Ovary (tissue), 10 donors: ENCODE measurements at places on chromosomes 7 and 10.

- DNase-seq = no peak
These were observed 785.2 kb downstream of the GRID1 start for GRCh38 chr10:85581371-85581770.

DNA sequence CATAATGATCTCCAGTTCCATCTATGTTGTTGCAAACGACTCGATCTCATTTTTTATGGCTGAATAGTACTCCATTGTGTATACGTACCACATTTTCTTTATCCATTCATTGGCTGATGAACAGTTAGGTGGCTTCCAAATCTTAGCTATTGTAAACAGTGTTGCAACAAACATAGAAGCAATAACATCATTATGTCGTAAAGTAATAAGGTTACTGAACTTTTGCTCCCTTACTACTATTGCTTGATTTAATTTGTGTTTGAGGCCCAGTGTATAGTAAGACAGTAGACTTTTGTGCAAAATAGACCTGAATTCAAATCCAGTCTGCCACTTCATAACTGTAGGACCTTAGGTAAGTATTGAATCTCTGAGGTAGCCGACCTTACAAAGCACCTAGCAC, 200.1 kb upstream of the CELF2 start:
- no peak for DNase-seq

GRCh38 chr7:100563100-100563564, 10.6 kb downstream of the SAP25 start:
- no peak for DNase-seq

- DNase-seq = no peak
These were observed 50.2 kb downstream of the EEPD1 start for GRCh38 chr7:36203071-36203790.

GRCh38 chr7:16847381-16847860, 34.4 kb downstream of the AGR3 start:
- DNase-seq = no peak

DNA sequence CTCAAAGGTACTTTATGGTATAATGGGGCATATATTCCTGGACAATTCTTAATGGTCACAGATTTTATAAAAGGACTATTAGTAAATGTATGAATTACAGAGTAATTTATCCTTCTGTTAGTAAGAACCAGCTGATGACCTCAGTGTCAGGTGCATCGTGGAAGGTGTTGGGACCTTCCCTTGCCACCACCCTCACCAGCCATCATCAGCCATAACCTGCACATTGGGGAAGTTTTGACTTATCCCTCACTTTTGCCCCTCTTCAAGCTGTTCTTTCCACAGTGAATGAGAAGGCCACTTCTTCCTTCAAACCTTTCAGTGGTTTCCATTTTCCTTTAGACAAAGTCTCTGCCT, 52.2 kb downstream of the FIGNL1 start:
- DNase-seq = no peak

- no peak for DNase-seq
These were observed 32.4 kb upstream of the INPP5F start for GRCh38 chr10:119693262-119693957.

- DNase-seq = no peak
These were observed 553 bp downstream of the VDAC2 start for GRCh38 chr10:75211007-75211691.

- no peak for DNase-seq
These were observed 26.1 kb upstream of the LAMB1 start for GRCh38 chr7:108029034-108029433.

DNA sequence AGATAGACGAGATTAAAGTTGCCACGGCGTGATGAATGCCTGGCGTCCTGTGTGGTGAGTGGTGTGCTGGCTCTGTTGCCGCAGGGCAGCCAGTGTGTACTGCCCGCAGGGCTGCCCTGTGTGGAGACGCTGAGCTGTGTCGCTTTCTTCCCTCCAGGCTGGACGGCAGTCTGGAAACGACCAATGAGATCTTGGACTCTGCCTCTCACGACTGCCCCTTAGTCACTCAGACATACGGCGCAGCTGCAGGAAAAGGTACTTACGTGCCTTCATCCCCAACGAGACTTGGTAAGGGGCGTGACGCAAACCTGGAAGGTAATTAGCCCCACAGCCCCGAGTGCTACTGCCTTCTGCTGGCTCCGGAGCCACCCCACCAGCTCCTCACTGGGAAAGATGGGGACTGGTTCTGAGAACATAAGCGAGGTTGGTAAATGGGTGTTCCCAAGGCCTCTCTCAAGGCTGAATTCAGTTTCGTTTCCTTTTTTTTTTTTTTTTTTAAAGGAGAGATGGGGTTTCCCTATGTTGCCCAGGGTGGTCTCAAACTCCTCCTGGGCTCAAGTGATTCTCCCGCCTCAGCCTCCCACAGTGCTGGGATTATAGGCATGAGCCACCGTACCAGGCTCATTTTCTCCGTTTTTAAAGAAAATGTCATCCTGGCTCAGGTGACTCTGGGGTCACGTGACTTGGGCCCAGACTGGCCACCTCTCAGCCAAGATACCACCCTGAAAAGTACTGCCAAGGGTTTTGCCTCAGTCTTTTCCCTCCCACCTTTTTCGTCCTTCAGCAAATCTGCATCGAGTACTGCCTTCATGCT, 39.6 kb downstream of the WIPI2 start:
- DNase-seq = no peak

DNA sequence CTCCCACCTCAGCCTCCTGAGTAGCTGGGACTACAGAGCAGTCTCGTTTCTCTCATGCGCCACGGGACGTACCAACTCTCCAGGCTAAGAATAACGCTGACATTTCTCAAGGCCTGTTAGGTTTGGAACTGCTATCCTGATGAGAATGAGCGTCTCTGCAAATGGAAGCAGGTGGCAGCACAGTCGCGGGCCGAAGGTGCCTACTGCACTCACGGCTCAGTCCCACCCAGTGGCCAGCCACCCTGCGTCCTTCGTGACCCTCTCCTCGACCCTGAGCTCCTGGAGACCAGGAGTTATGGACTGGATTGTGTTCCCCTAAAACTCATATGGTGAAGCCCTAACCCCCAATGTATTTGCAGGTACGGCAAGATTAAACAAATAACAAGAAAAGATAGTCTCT, 274.1 kb downstream of the PRPF18 start:
- DNase-seq = no peak

GRCh38 chr7:30366606-30367005, 82.2 kb downstream of the ZNRF2 start:
- DNase-seq = no peak

GRCh38 chr7:3282457-3282856, 18.6 kb upstream of the SDK1 start:
- DNase-seq = no peak

- no peak for DNase-seq
These were observed 36.8 kb downstream of the CHST3 start for GRCh38 chr10:72001033-72001395.

DNA sequence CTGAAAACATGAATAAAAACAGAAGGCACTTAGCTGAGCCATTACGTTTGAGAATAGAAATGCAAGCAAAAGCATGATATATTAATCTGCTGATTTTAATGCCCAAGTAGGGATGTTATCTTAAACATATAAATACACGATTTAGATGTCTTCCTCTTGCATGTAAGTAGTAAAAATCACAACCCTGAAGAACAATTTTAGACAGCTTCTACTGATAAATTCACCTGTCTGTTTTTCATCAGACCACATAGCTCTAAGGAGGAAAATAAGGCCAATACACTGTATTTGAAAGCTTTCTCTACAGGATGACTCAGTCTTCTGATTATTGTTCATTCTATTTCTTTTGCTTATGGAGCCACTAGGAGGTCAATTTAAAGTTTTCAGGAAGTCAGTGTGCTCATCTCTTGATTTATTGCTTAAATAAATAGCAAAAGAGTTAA, 210.9 kb upstream of the CHRM2 start:
- DNase-seq = no peak

GRCh38 chr10:43250615-43251418, 16.0 kb downstream of the RASGEF1A start:
- peak; percentile 5 for DNase-seq

DNA sequence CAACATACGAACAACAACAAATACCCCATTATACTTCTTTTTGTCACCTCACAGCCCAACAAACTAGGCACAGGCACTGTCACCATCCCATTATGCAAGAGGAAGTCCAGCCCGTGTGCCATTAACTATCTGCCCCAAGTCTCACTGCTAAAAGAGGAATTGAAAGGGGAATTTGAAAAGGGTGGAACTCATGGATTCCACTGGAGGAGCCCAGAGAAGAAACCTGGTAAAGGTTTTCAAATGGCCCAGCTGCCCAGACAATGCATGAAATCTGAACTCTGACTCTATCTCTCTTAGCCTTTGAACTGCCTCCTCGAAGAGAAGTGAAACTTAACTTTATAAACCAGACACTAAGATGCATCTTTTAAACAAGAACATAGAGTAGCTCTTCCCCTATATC, 130.0 kb downstream of the PLXNA4 start:
- DNase-seq = no peak

DNA sequence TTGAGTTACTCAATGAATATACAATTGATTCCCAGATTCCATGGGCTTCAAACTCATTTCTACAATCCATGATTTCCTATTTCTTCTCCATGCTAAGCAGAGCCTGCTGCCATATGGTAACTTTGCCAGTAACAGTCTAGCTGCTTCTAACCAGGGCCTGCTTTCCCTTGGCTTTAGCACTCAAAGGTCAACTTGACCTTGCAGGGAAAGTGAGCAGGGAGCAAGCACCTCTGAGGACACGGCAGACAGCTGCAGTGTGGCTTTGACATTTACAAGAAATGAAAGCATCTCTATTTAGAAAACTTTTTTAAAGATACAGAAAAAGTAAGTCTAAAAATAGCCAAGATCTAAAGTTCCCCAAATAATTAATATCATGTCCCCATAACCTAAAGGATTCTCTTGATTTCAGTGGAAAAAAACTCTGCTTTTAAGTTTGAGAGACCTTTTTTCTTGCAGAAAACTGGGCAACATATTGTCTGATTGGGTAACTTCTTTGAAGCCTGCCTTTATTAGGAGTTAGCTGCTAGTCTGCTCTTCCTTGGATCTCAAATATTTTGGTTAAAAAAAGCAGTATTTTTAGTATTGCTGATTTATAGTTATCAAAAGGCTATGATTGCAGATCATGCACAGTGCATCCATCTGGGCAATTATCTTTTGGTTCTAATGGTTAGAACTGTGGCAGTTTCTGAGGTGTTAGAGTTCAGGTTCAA, 257.9 kb downstream of the AHR start:
- DNase-seq = peak; percentile 29

DNA sequence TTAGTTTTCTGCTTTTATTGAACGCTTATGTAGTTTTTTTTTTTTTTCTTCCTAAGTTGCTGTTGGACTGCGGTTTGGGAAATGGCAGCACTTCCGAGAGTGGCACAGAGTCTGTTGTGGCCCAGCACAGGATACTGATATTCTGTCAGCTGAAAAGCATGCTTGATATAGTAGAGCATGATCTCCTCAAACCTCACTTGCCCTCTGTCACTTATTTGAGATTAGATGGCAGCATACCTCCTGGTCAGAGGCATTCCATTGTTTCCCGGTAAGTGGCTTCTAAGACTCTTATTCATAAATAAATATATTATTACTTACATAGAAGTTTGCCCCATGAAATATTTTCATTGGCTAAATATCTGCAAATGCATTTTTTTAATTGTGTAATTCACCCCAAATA, 101.1 kb downstream of the BTAF1 start:
- no peak for DNase-seq

GRCh38 chr10:130806426-130806825, 505.1 kb downstream of the TCERG1L start:
- DNase-seq = no peak

DNA sequence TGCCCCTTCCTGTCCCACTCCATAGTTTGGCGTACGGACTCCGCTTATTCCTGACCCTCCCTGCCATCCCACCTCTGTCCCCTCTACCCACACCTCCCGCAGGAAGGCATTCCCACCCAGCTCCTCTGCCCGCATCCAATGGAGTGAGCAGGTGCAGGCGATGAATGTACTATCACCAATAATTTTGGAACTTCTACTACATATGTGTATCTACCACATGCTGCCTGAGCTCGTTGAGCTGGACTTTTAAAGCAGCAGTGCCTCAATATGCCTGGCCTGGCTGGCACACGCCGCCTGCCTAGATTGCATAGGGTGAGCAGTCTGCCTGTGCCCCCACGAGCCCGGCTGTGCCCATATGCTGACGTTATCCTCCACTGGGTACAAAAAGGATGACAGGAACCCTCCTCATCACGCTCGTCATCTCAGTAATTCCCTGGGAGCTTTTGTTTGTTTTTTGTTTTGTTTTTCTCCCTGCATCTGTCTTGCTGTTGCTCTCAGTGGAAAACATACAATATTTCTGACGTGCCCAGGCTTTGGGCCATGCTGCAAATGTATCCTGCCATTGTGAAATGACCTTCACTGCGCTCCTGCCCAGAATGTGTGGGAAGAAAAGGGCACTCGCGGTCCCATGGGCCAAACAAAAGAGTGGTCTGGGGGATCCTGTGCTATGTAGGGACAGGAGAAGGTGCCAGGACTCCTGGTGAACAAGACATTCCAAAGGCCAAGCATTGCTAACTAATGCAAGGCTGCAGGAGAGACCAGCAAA, 302.8 kb downstream of the PTPRN2 start:
- DNase-seq = no peak

DNA sequence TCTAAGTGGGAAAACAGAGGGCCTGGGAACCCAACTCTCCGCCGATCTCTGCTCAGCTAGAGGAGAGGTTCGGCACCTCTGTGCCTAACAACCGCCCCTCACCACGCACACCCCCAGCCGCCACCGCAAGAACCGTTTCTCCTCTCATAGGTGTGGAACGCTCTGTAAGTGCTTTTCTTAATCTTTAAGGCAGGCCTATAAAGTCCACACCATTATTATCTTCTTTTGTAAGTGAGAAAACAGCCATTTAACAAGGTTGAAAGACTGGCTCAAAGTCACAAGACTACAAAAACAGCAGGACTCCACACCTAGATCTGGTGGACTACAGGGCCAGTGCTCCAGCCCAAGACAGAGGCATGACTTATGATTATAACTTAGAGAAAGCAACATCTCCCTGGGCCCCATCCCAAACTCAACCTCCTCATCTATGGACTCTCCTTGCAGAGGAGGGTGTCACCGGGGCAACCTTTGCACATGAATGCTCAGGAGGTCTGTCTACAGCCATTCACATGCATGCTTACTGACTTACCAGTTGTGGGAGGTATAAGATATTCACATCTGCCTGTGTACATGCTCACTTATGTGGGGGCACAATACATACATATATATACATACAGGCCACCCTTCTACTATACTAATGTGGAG, 7.9 kb upstream of the NKX2-3 start:
- DNase-seq = no peak

DNA sequence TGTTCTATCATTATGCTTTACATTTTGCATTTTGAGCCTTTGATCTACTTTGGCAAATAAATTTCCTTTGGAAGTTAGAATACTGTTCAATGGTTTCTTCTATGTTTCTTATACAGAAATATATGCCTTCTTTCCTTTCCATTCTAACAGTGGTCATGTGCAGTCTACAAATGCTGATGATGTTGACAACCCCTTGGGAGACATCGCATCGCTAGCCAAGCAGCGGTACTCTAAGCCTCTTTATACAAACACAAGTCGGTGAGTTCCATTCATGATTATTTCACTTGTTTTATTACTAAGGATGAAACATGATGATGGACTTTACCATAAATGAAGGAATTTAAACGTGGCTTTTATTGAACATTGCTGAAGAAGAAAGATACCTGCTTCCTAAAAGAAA, 48.1 kb upstream of the ZPBP start:
- no peak for DNase-seq

GRCh38 chr10:126977216-126977615, 72.0 kb downstream of the DOCK1 start:
- no peak for DNase-seq
